ENCODE measurements at places on chromosomes 2 and 18.

- no peak for DNase-seq
Observed at GRCh38 chr18:2978661-2979106, 34.3 kb downstream of the LPIN2 start.

- DNase-seq, result no peak
Observed at GRCh38 chr18:54750350-54750749, 77.9 kb upstream of the RAB27B start.

DNA sequence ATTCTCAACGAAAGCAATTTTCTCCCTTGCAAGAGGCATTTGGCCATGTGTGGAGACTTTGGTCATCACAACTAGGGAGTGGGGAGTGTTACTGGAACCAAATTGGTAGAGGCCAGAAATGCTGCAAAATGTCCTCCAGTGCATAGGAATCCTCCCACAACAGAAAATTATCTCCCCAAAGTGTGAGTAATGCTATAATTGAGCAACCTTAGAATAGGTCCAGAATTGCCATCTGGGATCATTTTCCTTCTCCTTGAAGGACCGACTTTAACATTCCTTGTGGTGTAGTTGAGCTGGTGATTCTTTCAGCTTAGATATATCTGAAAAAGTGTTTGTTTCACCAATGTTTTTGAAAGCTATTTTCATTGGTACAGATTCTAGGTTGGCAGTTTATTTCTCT, 111.2 kb upstream of the SMIM21 start:
- no peak for DNase-seq

GRCh38 chr18:312415-312814, 44.6 kb upstream of the THOC1 start:
- DNase-seq, result no peak

DNA sequence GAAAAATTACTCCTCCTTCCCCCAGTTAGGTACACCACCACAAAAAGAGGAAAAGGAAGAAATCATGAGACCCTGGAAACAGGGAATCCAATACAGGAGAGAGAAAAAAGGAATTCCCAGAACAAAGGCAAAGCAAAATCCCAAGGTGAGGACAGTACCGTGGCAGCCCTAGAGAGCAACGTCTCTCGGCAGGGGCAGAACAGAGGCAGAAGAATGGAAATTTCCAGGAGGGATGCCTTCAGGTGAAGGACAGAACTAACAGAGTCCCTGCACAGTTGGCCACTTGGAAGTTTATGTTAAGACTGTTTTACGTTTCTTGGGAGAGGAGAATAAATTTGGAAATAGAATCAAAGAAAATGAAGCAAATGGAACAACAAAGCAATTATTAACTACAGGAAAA, 27.7 kb downstream of the GRB14 start:
- DNase-seq, result no peak

GRCh38 chr18:3840766-3841165, 390.8 kb downstream of the TGIF1 start:
- DNase-seq, result no peak

Measured in stimulated activated CD8-positive, alpha-beta memory T cell treated with anti-CD3 and anti-CD28 coated beads, Interleukin-2, amount 100 ng/mL, for 1 hour (primary cell).